Esophagus mucosa (tissue), 1 donor: ENCODE measurements at places on chromosomes 2 and 18.

DNA sequence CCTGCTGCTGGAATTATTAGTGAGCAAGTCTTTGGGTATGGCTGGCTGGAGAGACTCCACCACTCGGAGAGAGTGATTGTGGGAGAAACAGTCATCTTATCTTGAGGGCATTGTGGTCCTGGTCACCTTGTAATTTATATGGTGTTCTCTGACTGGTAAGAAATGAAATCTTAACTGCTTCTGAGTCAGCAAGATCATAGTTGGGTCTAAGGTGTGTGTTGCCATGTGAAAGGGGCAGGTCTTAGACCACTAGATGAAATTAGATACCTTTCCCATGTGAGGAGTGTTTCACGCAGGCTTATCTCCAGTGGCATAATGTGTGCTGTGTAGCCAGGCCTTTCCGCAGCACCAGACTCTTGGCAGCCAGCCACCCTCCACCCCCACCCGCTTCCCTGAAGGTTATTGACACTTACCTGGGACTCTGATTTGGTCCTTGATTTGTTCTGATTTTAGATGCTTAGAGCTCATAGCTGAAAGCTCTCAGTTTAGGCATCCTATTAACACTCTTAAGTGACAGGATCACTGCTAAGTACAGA lies 7.7 kb downstream of the MAPRE3 start:
- no peak for ATAC-seq

- no peak for ATAC-seq
Observed at GRCh38 chr2:202510911-202511310, 123.9 kb upstream of the FAM117B start.

GRCh38 chr2:196592331-196592910 lies 47.1 kb upstream of the CCDC150 start:
- no peak for ATAC-seq

GRCh38 chr2:185128996-185129395 lies 530.7 kb downstream of the ZNF804A start:
- no peak for ATAC-seq

- ATAC-seq: peak; percentile 34
Observed at GRCh38 chr18:23401400-23402347, 51.4 kb upstream of the RIOK3 start.
